ENCODE measurements at places on chromosomes 4 and X.

- no peak for DNase-seq
Measured at GRCh38 chr4:76605099-76605563, 170.1 kb downstream of the SHROOM3 start.

GRCh38 chrX:10619425-10620046, 849 bp downstream of the MID1 start:
- no peak for DNase-seq

- DNase-seq, result no peak
Measured at GRCh38 chr4:79201971-79202370, 123.9 kb downstream of the NAA11 start.

- DNase-seq, result no peak
Measured at GRCh38 chr4:4308800-4309441, 18.9 kb downstream of the ZBTB49 start.

DNA sequence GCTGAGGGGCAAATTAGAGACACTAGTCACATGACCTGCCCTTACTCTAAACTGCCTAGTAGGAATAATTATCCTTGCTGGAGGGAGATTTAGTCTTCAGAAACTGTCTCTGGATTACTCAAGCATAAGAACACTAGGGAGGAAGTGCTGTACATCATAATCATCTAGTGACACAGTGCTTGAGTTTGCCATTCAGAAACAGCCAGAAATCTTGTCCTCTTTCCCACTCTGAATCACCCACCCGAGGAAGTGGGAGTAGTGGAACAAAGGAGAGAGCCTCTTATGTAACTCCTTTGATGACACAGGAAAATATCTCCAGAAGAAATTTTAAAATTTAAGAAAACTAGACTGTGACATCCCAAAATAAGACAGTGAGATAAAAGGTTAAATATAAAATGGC, 69.3 kb upstream of the PCDH19 start:
- DNase-seq, result no peak

DNA sequence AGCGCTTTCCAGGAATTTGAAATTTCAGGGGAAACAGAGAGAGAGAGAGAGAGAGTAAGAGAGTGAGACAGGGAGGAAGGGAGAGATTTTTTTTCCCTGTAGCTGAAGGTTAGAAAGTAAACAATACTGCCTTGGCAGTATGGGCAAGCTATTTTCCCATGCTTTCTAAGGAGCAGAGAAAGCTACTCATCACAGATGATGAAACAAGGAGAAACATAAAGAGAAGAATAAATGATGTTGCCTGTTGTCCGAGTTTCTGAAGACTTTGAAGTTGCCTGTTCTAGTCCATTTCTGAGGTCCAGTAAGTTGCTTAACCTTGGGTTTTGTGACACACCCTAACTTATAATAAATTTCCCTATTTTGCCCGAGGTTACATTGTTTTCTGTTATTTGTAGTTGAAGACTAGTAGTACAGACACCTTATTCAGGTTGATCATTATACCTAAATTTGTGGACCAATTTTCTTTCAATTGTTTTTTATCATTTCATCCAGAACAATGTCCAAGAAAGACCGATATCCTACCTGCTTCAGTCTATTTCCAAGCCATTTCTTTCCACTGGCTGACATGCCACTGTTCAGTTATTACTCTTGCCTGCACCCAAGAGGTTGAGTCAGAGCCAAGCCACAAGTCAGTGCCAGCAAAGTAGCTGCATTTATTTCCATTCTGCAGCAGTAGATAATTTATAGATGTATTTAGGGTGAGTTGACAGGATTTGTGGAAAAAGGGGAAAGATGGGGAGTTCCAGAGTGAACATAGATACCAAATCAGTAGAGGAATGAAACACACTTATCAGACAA, 49.7 kb upstream of the SLC16A2 start:
- no peak for DNase-seq

DNA sequence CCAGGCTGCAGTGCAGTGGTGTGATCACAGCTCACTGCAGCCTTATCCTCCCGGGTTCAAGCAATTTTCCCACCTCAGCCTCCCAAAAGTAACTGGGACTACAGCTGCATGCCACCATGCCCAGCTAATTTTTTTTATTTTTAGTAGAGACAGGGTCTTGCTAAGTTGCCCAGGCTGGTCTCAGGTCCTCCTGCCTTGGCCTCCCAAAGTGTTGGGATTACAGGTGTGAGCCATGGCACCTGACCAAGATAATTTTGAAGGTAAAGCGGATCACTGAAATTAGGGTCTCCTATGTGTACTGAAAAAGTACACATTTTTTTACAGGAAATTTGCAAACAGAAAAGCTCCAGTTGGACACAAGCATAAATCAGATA, 4.8 kb downstream of the SAT1 start:
- no peak for DNase-seq

DNA sequence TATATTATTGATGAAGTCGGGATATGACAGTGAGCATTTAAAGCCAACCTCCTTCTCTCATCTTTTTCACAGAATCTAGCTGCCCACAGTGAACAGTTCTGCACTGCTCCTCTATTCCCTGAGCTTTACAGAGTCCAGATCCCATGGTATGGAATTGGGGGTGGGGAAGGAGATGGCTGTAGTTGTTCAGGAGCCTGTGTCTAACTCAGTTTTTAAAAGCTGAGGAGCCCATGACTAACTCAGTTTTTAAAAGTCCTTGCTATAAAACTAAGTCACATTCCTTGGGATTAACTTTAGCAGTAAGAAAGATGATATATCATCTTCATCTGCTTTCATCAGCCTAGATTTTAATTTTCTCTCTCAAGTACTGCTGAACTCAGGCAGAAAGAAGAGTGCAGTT, 96.4 kb upstream of the STIM2 start:
- no peak for DNase-seq

DNA sequence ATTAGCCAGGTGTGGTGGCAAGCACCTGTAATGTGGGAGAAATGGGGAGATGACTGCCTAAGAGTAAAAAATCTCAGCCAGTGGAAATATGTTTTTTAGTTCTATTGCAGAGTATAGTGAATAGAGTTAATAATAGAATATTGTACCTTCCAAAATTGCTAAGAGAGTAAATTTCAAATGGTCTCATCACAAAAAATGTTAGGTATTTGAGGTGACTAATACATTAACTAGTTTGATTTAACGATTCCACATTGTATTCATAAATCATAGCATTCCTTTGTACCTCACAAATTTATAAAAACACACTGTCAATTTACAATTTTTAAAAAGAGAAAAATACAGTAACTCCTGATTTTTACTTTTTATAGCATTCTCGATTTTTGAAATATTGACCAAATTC, 681.5 kb upstream of the EPHA5 start:
- no peak for DNase-seq

DNA sequence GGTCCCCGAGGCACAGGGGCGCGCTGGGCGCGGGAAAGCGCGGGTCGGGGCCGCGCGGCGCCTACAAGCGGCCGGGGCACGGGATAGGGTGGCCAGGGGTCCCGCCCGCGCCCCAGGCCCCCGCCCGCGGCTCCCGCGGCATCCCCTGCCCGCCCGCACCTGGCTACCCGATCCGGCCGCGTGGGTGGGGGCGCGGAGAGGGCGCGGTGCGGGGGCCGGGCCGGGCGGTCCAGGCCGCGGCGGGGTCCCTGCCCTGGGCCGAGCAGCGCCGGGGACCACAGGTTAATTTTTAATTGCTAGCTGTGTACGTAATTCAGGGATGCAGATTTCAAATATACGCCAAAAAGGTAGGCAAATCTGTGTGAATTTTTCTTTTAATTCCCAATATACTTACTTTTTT, 44.3 kb upstream of the FAM47C start:
- DNase-seq, result no peak

DNA sequence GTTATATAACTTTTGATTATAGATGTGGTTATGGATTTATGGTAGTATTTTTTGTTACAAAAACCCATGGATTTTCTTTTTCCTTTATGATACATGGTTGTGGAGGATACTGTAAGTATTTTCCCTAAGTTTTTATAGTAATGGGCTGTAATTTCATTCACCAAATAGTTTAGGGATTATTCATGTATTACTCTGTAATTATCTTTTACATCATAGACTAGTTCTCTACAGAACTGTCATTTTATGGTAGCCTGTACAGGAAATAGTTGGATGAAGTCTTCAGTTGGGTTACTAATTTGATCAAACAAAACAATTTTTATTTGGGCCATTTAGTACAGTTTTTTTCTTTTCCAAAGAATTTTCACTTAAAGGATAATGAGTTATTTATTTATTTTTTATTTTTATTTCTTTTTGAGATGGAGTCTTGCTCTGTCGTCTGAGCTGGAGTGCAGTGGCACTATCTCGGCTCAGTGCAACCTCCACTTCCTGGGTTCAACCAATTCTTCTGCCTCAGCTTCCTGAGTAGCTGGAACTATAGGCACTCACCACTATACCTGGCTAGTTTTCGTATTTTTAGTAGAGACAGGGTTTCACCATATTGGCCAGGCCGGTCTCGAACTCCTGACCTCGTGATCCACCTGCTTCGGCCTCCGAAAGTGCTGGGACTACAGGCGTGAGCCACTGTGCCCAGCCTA, 42.1 kb downstream of the RBPJ start:
- no peak for DNase-seq

- DNase-seq, result no peak
Measured at GRCh38 chr4:37664696-37665095, 21.5 kb downstream of the RELL1 start.

DNA sequence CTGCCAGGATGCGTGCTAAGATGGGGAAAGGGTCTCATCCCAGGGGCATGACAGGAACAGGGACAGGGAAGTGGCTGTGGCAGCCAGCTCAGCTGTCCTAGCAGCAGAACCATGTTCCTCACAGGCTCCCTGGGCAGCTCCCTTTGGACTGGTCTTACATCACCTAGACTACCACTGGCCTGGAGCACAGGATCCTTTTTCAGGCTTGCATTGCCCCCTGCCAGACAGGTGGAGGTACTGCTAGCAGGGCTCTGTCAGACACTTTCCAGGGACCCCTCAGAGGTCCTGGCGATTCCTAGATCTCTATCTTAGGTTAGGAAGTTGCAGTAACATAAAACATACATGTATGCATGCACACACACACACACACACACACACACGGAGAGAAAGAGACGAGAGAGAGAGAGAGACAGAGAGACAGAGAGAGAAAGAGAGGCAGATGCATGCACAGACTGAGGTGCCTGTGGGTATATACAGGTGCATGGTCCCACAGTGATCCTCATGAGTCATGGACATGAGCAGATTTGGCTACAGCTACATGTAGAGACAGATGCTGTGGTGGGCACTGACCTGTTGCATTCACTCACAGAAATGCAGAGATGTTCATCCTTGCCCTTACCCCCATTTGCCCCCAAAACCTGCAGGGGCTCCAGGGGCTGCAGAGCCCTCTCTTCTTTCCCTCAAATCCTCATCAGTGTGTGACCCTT, 63.6 kb downstream of the STARD8 start:
- peak; percentile 33 for DNase-seq

- no peak for DNase-seq
Measured at GRCh38 chr4:78019414-78019813, 37.7 kb upstream of the FRAS1 start.

- DNase-seq, result no peak
Measured at GRCh38 chrX:119187298-119187697, 48.8 kb upstream of the PGRMC1 start.

DNA sequence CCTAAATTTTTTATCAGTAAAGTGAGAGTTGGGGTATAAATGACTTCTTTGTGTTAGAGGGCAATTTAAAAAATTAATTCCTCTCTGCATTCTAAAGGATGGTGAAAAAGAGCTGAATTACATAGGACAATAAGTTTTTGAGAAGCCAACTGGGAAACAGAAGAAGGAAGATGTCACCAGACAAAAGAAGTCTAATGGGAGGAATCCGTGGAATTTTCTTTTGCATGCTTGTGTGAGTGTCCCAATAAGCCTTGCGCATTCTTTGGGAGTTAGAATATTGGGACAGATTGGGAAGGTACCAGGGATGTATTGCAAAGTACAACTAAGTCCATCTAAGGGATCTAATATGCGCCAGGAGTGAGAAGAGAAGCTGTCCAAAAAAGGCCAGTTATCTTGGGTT, 35.1 kb upstream of the NR3C2 start:
- DNase-seq, result no peak

DNA sequence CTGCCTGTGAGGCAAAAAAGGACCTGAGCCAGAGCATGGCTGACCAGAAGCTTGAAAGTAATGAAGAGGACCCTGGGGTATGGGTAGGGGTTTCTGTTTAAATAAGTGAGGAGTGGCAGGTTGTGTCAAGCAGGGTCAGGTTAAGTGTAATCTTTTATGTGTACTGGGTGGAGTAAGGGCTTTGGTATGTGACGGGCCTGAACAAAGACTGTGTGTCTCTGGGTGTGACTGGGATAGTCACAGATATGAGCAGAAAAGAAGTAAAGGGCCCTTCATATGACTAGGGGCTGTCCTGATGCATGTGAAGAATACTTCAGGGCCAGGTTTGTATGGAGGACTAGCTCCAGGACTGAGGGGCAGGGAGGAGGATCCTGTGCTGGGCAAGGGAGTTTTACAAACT, 82.4 kb downstream of the ITIH6 start:
- DNase-seq, result no peak

GRCh38 chrX:76996641-76997040, 450.5 kb upstream of the FGF16 start:
- DNase-seq, result no peak

DNA sequence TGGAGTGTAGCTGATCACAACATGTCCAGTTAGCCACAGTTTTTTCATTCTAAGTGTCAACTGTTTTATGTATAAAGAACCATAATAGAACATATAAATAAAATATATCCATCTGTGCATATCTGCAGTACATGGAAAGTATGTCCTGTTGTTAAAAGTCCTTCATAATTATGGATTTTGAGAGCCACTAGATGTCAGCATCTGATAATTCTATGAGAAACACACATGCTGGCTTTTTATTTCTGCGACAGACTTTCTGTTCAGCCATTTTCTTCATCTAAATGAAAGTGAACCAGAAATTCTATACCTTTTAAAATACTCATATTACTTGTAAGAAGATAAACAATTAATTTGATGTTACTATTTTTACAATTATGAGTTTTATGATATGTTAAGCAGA, 251.5 kb downstream of the GPM6A start:
- no peak for DNase-seq

DNA sequence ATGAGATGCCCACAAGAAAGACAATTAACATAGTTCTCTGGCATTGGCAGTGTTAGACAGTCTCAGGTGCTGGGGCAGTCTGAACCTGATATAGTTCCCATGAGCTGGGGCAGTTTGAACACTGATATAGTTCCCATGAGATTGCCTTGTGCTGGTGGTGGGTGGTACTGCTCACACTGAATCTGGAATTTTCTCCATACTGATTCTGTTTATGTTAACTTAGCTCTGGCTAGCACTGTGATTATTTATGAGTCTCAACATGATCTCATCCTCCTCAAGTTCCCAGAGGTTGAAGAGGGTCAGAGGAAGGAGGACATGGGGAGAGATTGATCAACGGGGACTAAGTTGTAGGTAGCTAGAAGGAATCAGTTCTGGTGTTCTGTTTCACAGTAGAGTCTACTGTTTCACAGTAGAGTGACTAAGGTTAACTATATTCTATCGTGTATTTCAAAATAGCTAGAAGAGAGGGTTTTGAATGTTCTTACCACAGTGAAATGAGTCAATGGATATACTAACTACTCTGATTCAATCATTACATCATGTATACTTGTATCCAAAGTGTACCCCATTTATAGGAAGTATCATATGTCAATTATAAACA, 379.9 kb downstream of the ADAM29 start:
- no peak for DNase-seq

- DNase-seq, result no peak
Measured at GRCh38 chr4:94676970-94677369, 80.8 kb upstream of the BMPR1B start.
